T-helper 2 cell (primary cell): ENCODE measurements at places on chromosomes 6 and 20.

GRCh38 chr6:69164564-69165229, 529.6 kb downstream of the ADGRB3 start:
- no peak for DNase-seq

- no peak for DNase-seq
Measured at GRCh38 chr6:156773935-156774852, 3.0 kb upstream of the ARID1B start.

- DNase-seq = no peak
Measured at GRCh38 chr20:34061695-34062094, 50.3 kb downstream of the EIF2S2 start.

DNA sequence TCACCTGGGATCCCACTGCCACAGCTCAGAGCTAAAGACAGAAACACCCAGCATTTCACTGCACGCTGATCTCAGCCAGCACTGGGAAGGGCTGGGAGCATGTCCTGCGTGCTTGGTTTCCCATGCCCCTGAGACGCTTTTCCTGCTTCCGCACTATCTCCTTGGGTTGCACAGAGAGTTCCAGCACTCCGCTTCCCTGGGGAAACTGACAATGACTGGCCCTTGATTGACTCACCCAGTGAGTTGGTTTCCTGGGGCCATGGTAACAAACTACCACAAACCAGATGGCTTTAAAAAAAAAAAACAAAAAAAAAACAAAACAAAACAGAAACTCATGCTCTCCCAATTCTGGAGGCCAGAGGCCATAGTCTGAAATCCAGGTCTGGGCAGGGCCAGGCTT, 14.8 kb upstream of the MAS1L start:
- no peak for DNase-seq

DNA sequence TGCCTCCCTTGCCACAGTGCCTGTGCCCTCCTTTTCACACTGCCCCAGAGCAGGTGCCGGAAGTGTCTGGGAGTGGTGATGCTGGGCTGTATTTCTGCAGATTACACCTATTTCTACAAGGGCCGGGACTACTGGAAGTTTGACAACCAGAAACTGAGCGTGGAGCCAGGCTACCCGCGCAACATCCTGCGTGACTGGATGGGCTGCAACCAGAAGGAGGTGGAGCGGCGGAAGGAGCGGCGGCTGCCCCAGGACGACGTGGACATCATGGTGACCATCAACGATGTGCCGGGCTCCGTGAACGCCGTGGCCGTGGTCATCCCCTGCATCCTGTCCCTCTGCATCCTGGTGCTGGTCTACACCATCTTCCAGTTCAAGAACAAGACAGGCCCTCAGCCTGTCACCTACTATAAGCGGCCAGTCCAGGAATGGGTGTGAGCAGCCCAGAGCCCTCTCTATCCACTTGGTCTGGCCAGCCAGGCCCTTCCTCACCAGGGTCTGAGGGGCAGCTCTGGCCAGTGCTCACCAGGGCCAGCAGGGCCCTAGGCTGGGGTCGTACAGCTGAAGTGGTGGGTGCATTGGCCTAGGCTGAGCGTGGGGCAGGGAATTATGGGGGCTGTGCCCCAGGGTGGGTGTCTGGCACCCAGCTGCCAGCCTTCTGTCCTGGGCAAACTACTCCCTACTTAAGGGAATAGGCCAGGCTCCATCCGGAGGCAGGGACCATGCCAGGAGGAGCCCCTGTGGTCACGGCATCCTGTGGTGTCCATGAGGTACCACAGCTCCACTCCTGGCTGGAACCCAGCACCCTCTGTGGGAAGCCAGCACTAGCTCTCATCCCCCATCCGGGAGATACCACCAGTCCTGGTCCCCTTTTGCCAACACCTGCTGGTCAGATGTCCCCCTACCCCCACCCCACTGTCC, 3.5 kb downstream of the MMP24OS start:
- no peak for DNase-seq

GRCh38 chr6:169604076-169604475, 97.8 kb downstream of the WDR27 start:
- DNase-seq = no peak

- no peak for DNase-seq
Measured at GRCh38 chr6:3438190-3439167, 18.4 kb downstream of the SLC22A23 start.

DNA sequence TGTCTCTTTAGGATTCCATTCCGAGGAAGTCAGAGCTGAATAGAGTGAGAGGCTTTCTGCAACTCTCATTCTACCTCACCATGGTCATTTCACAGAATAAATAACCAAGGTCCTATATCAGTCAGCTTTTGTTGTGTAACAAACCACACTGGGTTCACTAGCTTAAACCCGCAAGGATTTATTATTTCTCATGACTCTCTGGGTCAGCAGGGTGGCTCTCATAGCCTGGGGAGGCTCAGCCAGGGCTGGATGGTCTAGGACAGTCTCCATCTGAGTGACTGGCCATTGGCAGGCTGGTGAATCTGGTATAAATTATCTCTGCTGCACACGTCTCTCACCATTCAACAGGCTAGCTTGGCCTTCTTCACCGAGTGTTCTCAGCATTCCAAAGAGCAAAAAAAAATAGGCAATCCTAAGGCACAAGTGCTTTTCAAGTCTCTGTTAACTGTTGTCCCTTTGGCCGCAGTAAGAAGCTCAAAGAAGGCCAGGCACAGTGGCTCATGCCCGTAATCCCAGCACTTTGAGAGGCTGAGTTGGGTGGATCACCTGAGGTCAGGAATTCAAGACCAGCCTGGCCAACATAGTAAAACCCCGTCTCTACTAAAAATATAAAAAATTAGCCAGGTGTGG, 39.7 kb downstream of the ISM1 start:
- DNase-seq = no peak

DNA sequence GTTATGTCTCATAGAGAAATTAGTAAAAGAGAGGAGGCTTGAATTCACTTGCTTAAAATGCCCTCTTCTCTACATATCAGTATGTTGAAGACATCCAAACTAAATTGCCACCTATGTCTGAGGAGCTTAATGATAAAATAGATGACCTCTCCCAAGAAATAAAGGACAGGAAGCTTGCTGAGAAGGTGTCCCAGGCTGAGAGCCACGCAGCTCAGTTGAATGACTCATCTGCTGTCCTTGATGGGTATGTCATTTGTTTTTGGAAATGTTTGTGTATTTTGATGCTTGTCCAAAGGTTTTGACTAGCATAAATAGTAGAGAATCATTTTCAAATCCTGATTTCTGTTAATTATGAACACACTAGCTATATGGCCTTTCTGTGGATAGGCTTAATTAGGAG, 307.7 kb downstream of the ARHGAP18 start:
- no peak for DNase-seq

- DNase-seq = no peak
Measured at GRCh38 chr6:47196113-47196512, 113.6 kb downstream of the TNFRSF21 start.

DNA sequence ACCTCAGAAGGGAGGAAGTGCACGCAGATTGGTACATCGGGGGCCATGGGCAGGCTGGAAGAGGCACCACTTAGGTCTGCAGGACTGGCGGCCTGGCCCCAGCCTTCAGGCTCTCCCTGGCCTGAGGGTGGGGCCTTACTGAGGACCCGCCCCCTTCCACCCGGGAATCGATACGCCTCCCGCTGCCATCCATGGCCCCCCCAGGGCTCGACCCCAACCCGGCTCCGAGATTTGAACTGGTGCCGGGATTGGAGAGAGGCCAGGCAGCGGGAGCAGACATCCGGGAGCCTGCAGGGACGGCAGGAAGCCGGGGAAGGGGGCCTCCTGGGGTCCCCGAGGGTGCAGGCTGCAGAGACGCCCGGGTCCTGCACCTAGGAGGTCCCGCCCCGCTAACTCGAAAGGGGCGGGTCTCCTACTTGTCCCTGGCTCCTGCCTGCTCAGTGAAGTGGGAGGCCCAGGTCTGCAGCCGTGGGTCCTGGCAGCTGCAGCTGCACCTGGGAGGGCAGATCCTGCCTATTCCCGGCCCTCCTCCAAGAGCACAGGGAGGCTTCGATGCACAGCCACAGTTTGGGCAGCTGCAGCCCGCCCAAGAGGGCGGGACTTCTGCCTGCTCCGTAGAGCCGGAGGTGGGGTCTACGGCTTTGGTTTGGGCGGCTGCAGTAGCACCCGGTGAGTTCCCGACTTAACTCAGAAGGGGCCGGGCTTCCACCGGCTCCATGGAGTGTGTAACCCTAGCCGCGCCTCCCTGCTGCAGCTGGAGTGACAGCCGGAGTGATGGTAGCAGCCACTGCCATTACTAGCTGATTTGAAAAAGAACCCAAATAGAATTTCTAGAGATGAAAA, 35.2 kb upstream of the TBC1D22B start:
- DNase-seq = peak; percentile 46

- no peak for DNase-seq
Measured at GRCh38 chr6:75117701-75118100, 88.2 kb downstream of the COL12A1 start.

- no peak for DNase-seq
Measured at GRCh38 chr6:135576055-135576454, 78.5 kb upstream of the AHI1 start.
